Activated naive CD8-positive, alpha-beta T cell treated with anti-CD3 and anti-CD28 coated beads, Interleukin-2, amount 10 ng/mL, durations not matched to agents 7 days and 5 days (primary cell): ENCODE measurements at places on chromosomes 7 and 10.
A peak's percentile ranks its signal among the peaks of the same experiment; 100 is the strongest.

GRCh38 chr10:71234004-71234894 lies 21.9 kb downstream of the UNC5B start:
- no peak overlapping the region for H3K27ac ChIP-seq
- H3K36me3 ChIP-seq: no peaks in the 10 kb centered on the region
- DNase-seq: no peak

DNA sequence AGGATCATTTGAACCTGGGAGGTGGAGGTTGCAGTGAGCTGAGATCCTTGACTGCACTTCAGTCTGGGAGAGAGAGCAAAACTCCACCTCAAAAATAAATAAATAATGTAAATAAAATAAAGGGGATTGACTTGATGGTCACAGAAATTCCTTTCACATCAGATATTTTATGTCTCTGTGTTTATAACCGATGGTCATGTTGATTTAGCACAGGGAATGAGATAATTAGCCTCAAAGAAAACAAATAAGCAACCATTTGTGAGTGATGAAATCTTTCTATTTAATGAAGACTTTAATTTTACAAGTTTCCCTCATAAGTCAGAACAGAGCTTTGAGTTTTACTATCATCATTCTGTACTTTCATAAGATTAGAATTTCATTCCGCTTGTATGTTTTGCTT lies 64.8 kb upstream of the NUPR2 start:
- H3K4me3 ChIP-seq: no peak overlapping the region
- no peak for DNase-seq
- H3K27ac ChIP-seq: no peak overlapping the region

DNA sequence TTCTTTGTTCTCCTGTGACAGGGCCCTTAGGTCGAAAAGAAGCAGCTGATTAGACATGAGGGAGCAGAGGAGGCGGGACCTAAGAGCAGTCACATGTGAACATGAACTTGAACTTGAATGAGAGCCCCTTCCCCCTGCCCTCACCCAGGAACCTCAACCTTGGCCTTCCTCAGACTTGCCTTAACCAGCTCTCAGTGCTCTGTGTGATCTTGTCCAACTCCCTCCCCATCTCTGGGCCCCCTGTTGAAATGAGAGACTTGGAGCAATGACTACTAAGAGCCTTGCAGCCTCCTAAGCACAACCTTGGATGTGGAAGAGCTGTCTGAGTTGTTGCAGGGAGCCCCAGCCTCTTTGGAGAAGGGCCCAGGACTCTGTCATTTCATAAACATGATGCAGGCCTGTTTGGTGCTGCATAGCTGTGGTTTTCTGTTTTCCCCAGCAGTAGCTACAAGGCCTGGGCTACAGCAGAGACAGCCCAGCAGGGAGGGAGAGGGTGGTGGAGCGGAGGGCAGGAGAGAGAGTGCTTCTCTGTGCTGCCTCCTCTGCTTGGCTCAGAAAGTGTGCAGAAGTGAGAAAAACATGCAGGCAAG lies 123.9 kb upstream of the ZMIZ1 start:
- H3K27me3 ChIP-seq: peaks cover 2% of the 10 kb centered on the region
- no peak overlapping the region for H3K27ac ChIP-seq
- DNase-seq: no peak
- H3K36me3 ChIP-seq: no peaks in the 10 kb centered on the region
- no peak overlapping the region for H3K4me3 ChIP-seq

DNA sequence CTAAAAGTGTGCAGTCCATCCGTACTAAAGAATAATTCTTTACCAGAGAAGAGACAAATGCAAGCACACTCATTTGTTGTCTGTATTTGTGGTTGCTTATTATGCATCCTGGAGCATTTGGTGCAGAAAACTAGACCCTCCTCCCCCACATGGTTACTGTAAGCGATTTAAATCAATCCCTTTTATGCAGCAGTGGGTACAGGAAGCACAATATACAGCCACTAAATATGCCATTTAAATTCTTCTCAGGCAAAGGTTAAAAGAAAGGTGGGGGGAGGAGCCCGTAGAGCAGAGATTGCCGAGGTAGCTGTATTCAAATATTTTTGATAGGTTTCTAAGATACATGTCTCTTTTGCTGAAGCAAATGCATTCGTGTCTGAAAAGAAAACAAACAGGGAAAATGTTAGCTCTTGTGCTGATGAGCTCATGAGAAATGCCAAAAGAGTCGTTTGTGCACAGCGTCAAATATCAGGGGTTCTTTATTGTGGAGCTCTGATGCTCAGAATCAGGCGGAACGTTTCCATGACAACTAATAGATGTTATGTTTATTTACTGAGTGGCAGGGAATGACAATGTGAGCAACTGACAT lies 131.3 kb upstream of the NPVF start:
- H3K27ac ChIP-seq: no peak overlapping the region
- no peaks in the 10 kb centered on the region for H3K36me3 ChIP-seq
- peaks cover 4% of the 10 kb centered on the region for H3K27me3 ChIP-seq
- no peaks in the 10 kb centered on the region for H3K4me1 ChIP-seq
- no peak overlapping the region for H3K4me3 ChIP-seq
- no peak for DNase-seq

- H3K4me1 ChIP-seq: peaks cover 11% of the 10 kb centered on the region
- no peak overlapping the region for H3K27ac ChIP-seq
- no peak overlapping the region for H3K4me3 ChIP-seq
- H3K36me3 ChIP-seq: no peaks in the 10 kb centered on the region
Observed at GRCh38 chr10:29315814-29316213, 26.9 kb downstream of the LYZL1 start.

GRCh38 chr10:121753726-121754476 lies 155.7 kb upstream of the FGFR2 start:
- H3K27me3 ChIP-seq: no peaks in the 10 kb centered on the region
- H3K4me3 ChIP-seq: no peak overlapping the region
- peaks cover 1% of the 10 kb centered on the region for H3K4me1 ChIP-seq
- H3K36me3 ChIP-seq: peaks cover 19% of the 10 kb centered on the region
- DNase-seq: no peak

- peaks cover 13% of the 10 kb centered on the region for H3K27me3 ChIP-seq
- H3K4me1 ChIP-seq: no peaks in the 10 kb centered on the region
- no peak overlapping the region for H3K27ac ChIP-seq
- no peak overlapping the region for H3K4me3 ChIP-seq
Observed at GRCh38 chr10:124306922-124307371, 111.8 kb downstream of the OAT start.

GRCh38 chr7:5574770-5575269 lies 151.2 kb upstream of the TNRC18 start:
- H3K36me3 ChIP-seq: no peaks in the 10 kb centered on the region
- H3K4me3 ChIP-seq: no peak overlapping the region
- no peak for DNase-seq
- H3K27me3 ChIP-seq: peaks cover 25% of the 10 kb centered on the region
- peaks cover 16% of the 10 kb centered on the region for H3K4me1 ChIP-seq

DNA sequence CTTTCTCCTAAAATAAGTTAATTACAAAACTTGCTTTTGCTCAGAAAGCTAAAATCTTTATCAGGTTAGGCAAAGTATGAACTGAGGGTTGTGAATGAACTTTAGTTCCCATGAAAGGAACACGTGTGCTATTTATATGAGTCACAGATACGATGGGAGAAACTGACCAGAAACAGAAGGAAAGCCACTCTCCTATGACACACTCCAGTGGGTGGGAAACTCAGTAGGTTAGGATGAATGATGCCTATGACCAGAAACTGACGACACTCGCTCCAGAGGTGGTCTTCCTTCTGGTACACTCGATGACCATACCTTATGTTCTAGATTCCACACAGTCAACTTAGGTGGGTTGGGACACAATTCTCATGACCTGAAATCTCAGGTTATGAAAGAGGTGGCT lies 215.7 kb upstream of the INHBA start:
- no peaks in the 10 kb centered on the region for H3K36me3 ChIP-seq
- no peak for DNase-seq
- no peak overlapping the region for H3K4me3 ChIP-seq
- peaks cover 37% of the 10 kb centered on the region for H3K27me3 ChIP-seq
- no peak overlapping the region for H3K27ac ChIP-seq

GRCh38 chr7:113831556-113831955 lies 87.3 kb downstream of the PPP1R3A start:
- no peaks in the 10 kb centered on the region for H3K36me3 ChIP-seq
- H3K4me1 ChIP-seq: no peaks in the 10 kb centered on the region
- no peak for DNase-seq

- peaks cover 19% of the 10 kb centered on the region for H3K27me3 ChIP-seq
- no peak for DNase-seq
- H3K4me1 ChIP-seq: peaks cover 13% of the 10 kb centered on the region
- H3K36me3 ChIP-seq: peaks cover 1% of the 10 kb centered on the region
Observed at GRCh38 chr7:155191901-155192478, 105.7 kb upstream of the INSIG1 start.

GRCh38 chr7:4631380-4632179 lies 50.5 kb upstream of the FOXK1 start:
- no peaks in the 10 kb centered on the region for H3K4me1 ChIP-seq
- no peaks in the 10 kb centered on the region for H3K36me3 ChIP-seq
- peaks cover 5% of the 10 kb centered on the region for H3K27me3 ChIP-seq
- no peak overlapping the region for H3K27ac ChIP-seq
- no peak for DNase-seq

DNA sequence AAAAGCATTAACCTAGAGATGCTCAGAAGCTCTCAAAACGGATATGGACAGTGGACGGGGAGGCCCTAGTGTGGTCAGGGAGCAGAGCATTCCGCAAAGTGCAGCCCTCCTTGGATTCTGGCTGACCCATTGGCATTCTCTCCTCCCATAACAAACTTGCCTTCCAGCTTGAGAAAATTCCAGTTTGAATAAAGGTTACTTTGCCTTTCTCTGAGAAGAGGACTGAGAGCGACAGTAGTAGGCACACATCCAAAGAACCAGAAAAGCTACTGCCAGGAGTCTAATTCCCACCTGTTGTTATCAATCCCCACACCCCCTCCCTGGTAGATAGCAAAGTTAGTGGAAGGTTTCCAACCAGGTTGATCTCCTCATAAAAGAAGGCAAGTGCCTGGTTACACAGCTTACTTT lies 84.7 kb upstream of the TRIL start:
- no peak for DNase-seq
- no peak overlapping the region for H3K4me3 ChIP-seq
- H3K27ac ChIP-seq: no peak overlapping the region
- no peaks in the 10 kb centered on the region for H3K36me3 ChIP-seq
- H3K4me1 ChIP-seq: no peaks in the 10 kb centered on the region
- peaks cover 11% of the 10 kb centered on the region for H3K27me3 ChIP-seq

DNA sequence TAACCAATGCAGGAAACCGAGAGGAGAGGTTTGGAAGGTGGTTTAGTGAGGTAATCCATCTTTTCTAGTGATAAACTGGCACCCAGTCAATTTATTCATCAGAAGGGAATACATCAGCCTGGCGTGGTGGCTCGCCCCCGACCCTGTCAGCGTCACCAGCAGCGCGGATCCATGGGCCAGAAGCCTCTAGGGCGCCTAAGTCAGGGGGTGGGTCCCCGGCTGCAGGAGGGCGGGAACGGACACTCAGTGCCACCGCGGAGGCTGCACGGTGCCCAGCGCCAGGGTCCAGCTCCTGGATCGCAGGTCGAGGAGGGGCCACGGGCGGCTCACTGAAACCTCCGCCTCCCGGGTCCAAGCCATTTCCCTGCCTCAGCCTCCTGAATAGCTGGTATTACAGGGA lies 866 bp upstream of the ANKRD30A start:
- DNase-seq: no peak
- no peaks in the 10 kb centered on the region for H3K36me3 ChIP-seq
- H3K4me1 ChIP-seq: no peaks in the 10 kb centered on the region
- no peaks in the 10 kb centered on the region for H3K27me3 ChIP-seq

DNA sequence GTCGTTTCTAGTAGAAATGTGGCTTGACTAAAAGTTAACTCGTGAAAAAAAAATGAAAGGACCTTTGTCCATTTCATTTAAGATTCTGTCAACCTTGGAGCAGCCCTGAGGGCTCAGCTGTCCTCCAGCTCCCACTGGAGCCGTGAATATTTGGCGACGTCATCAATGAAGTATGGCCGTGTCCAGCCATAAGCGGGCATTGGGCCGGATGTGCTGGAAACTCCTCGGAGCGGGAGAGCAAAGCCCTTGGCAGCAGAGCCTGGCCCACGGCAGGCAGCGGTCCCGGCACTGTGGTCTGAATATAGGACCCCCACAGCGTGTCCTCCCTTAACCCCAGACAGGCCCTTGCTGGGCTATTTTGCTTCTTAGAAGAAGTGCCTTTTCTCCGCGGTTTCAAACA lies 50.0 kb downstream of the JAKMIP3 start:
- DNase-seq: no peak
- H3K4me3 ChIP-seq: no peak overlapping the region
- H3K27ac ChIP-seq: no peak overlapping the region
- no peaks in the 10 kb centered on the region for H3K4me1 ChIP-seq
- peaks cover 3% of the 10 kb centered on the region for H3K27me3 ChIP-seq
- H3K36me3 ChIP-seq: no peaks in the 10 kb centered on the region

DNA sequence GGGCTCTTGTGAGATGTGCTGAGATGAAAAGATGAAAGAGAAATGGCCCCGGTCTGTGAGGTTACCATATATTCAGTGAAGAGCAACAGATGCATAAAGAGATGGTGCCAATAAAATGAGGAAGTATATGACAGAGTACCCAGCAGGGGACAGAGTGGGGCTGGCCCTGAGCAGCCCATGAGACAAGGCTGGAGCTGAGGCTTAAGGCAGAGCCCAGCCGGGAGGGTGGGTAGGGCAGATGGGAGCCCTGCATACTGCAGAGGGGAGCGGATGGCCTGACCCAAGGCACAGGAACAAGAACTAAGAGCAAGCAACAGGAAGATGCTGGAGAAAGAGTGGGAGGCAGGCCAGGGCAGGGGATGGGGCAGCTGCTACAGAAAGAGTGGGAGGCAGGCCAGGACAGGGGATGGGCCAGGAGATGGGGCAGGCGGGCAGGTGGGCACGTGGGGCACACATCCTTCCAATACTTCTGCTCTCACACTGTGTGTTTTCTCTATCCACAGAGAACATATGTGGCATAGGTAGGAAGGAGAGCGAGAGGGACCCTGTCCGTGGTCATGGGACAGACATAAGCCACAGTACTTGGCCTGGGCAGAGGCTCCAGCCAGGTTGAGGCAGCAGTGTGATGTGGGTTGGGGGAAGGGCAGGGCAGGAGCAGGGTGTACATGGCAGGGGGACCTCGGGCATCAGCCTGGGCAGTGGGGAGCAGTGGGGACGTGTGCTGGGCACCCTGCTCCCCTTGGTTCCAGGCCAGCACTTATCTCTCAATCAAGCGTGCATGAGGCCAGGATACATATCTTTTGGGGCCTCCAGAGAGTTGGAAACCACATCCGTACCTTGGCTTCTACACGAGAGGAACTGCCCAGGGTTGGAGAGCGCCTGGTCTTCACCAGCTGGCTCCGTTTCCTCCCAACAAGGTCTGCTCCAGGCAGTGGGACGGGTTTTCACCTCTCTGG lies 91.6 kb upstream of the IKZF1 start:
- H3K27me3 ChIP-seq: no peaks in the 10 kb centered on the region
- no peak for DNase-seq
- H3K27ac ChIP-seq: peak overlapping the region; percentile 86
- peaks cover 88% of the 10 kb centered on the region for H3K4me1 ChIP-seq
- peaks cover 2% of the 10 kb centered on the region for H3K36me3 ChIP-seq

GRCh38 chr7:150620617-150621371 lies 11.4 kb downstream of the GIMAP6 start:
- peak overlapping the region; percentile 23 for H3K27ac ChIP-seq
- H3K4me1 ChIP-seq: peaks cover 29% of the 10 kb centered on the region
- no peaks in the 10 kb centered on the region for H3K27me3 ChIP-seq
- peaks cover 40% of the 10 kb centered on the region for H3K36me3 ChIP-seq
